ENCODE measurements at places on chromosomes 5 and 9. TPM values are rescaled to one million over a fixed set of nuclear protein-coding genes. Genes with fewer than 3 reads are reported as not detected.

The ALAD gene
- total RNA-seq = 28.3 TPM

DNA sequence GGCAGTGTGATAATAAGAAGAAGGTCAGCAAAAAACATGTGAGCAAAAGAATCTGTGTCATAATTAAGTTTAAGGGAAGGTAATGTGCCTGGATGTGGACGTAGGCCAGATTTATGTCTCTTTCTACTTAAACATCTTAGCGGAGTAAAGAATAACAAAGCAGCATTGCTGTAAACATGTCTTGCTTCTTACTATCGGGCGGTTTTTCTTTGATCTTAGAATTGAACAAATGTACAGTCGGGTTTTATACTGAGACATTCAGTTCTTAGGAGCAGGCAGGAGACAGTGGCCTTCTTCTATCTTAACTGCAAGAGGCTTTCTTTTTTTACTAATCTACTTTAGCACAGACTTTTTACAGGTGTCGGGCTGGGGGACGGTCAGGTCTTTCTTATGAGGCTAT is 40.4 kb upstream of the FLT4 start:
- H3K27ac ChIP-seq = peak overlapping the region; percentile 0
- no peaks in the 10 kb centered on the region for H3K36me3 ChIP-seq
- H3K4me3 ChIP-seq = peak overlapping the region; percentile 20
- DNase-seq = no peak

DNA sequence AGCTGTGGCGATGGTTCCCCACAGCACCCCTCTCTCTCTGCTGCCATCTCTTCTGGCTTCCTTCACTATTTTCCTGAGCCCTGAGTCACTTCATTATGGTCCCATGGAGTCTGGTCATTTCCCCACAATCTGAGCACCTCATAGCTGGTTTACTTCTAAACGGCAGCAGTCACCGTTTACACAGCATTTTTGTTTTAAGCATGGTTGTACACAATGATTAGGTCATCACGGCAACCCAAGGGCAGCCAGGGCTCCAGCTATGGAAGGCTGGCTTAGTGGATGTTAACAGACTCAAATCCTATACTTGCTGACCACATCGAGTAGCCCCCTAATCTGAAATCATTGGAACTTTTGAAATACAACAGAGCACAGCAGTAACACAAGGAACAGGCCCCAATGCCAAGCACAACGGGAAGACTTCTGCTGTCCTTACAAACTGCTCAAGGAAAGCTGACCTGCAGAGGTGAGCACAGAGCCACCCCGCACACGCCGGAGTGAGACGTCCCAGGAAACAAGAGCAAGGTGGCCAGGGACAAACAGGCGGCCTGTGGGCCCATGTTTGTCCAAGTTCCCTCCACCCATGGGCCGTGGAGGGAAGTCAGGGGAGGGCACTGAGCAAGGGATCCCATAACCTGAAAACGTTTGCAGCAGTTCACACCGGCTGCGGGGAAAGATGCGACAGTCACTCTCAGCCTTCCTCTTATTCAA is 22.9 kb downstream of the CAMSAP1 start:
- H3K4me3 ChIP-seq = no peak overlapping the region
- peaks cover 36% of the 10 kb centered on the region for H3K4me1 ChIP-seq
- H3K27ac ChIP-seq = no peak overlapping the region
- no peaks in the 10 kb centered on the region for H3K27me3 ChIP-seq

The PCDHB14 gene
- total RNA-seq = not detected

- no peaks in the 10 kb centered on the region for H3K27me3 ChIP-seq
- no peak for DNase-seq
- no peak overlapping the region for H3K4me3 ChIP-seq
- H3K36me3 ChIP-seq = no peaks in the 10 kb centered on the region
Observed at GRCh38 chr5:41575110-41575779, 64.8 kb upstream of the PLCXD3 start.

DNA sequence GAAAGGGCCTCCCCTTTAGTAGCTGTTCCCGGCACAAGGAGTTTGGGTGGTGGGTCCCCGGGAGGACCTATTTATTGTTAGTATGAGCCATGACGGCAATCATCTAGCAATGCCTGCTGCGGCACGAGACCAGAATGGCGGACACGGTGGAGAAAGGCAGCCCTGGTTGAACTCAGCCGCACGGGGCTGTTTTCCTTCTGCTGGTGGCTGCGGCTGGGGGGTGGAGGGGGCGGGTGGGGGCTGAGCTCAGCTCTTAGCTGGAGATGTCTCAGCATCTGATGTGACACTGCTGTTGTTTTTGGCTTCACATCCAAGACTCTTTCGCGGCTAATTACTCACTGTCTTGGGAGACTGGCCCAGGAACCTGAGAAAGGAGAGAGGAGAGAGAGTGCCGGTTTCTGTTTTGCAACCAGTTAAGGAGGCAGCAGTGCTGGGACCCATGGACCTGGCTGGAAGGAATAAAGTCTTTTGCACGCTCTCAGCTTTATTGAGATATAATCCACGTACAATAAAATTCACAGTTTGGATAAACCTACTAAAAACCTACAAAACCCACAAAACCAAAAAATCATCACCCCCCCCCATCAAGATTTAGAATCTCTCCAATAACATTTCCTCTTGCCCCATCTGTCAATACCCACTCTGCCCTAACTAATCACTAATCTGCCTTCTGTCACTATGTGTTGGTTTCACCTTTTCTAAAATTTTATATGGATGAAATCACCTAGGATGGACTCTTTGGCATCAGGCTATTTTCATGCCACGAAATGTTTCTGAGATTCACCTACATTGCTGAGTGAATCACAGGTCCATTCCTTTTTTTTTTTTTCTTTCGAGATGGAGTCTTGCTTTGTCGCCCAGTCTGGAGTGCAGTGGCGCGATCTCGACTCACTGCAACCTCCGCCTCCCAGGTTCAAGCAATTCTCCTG is 81.8 kb upstream of the NEURL1B start:
- H3K36me3 ChIP-seq = no peaks in the 10 kb centered on the region
- H3K4me1 ChIP-seq = no peaks in the 10 kb centered on the region
- H3K27me3 ChIP-seq = no peaks in the 10 kb centered on the region
- H3K4me3 ChIP-seq = no peak overlapping the region
- no peak overlapping the region for H3K27ac ChIP-seq

- peaks cover 37% of the 10 kb centered on the region for H3K27me3 ChIP-seq
- H3K27ac ChIP-seq = no peak overlapping the region
- peaks cover 2% of the 10 kb centered on the region for H3K4me1 ChIP-seq
Observed at GRCh38 chr5:74206579-74207550, 433.7 kb downstream of the ENC1 start.

- no peaks in the 10 kb centered on the region for H3K36me3 ChIP-seq
- no peak overlapping the region for H3K4me3 ChIP-seq
- no peak overlapping the region for H3K27ac ChIP-seq
- no peaks in the 10 kb centered on the region for H3K27me3 ChIP-seq
- H3K4me1 ChIP-seq = no peaks in the 10 kb centered on the region
Observed at GRCh38 chr9:14391620-14392019, 77.7 kb upstream of the NFIB start.

DNA sequence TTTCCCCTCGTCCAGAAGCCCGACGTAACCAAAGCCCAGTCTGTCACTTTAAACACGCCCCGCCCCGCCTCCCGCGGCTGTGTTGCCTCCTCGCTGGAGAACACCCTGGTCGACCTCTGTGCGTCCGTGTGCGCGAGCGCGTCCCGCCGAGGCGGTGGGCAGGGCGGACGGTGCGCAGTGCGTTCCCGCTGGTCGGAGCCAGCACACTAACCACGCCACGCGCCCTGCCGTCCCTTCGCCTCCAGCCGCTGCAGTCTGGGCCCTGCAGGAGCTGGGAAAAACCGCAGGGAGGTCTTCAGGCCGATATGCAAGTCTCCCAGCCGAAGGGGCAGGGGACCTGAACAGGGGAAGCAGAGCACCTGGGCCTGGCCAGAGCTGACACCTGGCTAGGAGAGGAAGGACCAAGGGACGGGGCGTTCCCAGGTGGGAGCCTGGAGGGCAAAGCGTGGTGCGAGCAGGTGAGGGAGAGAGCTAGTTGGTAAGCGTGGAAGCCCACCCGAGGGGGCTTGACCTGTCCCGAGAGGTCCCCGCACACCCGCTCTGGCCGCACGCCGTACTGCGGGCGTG is 1.3 kb upstream of the PHPT1 start:
- H3K27me3 ChIP-seq = peaks cover 9% of the 10 kb centered on the region
- DNase-seq = peak; percentile 81
- peaks cover 21% of the 10 kb centered on the region for H3K36me3 ChIP-seq

- no peak for DNase-seq
- H3K27me3 ChIP-seq = no peaks in the 10 kb centered on the region
- no peak overlapping the region for H3K4me3 ChIP-seq
- no peaks in the 10 kb centered on the region for H3K36me3 ChIP-seq
Observed at GRCh38 chr9:79346350-79347020, 225.3 kb upstream of the TLE4 start.

DNA sequence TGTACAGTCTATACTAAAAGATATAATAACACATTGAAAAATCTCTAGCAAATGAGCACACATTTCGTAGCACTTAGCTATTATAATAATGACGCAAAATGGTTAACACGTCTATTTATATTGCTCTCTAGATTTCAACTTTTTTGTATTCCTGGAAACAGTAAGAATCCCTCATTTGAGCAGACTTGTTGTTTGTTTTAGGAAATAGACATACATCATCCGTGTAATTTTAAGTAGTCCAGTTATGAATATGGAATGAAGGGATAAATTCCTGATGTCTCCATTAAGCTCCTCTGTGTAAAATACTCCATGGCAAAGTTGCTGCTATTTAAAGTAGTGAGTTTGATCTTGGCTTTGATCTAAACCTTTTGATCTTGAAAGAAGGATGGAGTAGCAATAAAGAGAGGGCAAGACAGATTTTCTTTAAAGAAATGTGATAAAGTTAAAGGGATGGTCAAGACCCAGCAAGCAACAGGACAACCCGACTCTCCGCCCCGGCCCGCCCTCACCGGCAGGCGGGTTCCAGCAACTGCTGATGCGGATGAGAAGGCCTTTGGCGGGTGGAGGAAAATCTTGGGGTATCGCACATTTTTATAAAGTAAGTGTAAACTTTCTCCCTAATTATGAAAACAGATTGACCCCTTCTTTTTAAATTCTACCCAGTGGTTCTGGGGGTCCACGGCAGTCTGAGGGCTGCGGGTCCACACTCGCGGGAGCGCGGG is 277.4 kb downstream of the AOPEP start:
- H3K27ac ChIP-seq = peak overlapping the region; percentile 58
- peaks cover 34% of the 10 kb centered on the region for H3K4me1 ChIP-seq
- peaks cover 29% of the 10 kb centered on the region for H3K36me3 ChIP-seq
- no peak for DNase-seq
- peaks cover 33% of the 10 kb centered on the region for H3K27me3 ChIP-seq

The UBAC1 gene
- 47.2 TPM for total RNA-seq

DNA sequence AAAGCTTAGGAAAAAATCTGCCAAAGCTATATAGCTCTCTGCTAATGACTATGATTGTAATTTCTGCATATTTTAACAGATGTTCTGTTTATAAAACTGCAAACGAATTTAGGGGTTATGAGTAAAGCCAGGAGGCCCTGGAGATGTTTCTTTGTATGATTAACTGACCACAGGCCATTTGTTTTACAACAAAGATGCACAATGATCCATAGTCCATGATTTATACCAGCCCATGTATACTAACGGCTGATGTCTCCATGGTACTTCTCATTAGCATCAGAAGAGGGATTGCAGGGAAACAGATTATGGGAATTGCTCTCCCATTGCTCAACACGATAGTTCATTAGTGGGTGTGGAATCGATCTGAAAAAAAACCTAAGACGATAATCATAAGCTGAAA is 78.9 kb downstream of the PPP2R2B start:
- DNase-seq = no peak
- no peak overlapping the region for H3K4me3 ChIP-seq
- no peaks in the 10 kb centered on the region for H3K36me3 ChIP-seq
- H3K27ac ChIP-seq = no peak overlapping the region
- H3K4me1 ChIP-seq = peaks cover 4% of the 10 kb centered on the region

The TBCA gene
- total RNA-seq = 260 TPM

DNA sequence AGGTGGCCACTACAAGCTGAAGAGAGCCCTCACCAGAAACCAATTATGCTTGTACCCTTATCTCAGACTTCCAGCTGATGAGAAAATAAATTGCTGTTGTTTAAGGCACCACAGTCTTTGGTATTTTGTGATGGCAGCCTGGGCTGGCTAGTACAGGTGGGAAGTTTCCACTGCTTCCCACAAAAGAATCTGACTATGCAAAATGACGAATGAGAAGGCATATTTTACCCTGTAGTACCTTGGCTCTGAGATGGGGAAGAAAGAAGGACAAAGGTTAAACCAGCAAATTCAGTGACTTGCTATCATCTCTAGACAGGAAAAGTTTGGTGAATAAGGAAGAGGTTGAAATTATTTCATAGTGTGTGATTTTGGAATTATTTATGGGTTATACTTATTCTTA is 112.8 kb upstream of the ELL2 start:
- peaks cover 62% of the 10 kb centered on the region for H3K4me1 ChIP-seq
- H3K4me3 ChIP-seq = no peak overlapping the region
- peaks cover 8% of the 10 kb centered on the region for H3K36me3 ChIP-seq
- H3K27me3 ChIP-seq = no peaks in the 10 kb centered on the region

- H3K36me3 ChIP-seq = no peaks in the 10 kb centered on the region
- no peak overlapping the region for H3K4me3 ChIP-seq
- H3K27me3 ChIP-seq = no peaks in the 10 kb centered on the region
- peaks cover 3% of the 10 kb centered on the region for H3K4me1 ChIP-seq
Observed at GRCh38 chr9:35561468-35562261, 43.4 kb upstream of the TESK1 start.

- H3K4me1 ChIP-seq = no peaks in the 10 kb centered on the region
- no peak overlapping the region for H3K4me3 ChIP-seq
- H3K36me3 ChIP-seq = no peaks in the 10 kb centered on the region
- no peak overlapping the region for H3K27ac ChIP-seq
Observed at GRCh38 chr9:27292659-27293405, 4.1 kb downstream of the EQTN start.

The TMEM232 gene
- total RNA-seq = 0.80 TPM

DNA sequence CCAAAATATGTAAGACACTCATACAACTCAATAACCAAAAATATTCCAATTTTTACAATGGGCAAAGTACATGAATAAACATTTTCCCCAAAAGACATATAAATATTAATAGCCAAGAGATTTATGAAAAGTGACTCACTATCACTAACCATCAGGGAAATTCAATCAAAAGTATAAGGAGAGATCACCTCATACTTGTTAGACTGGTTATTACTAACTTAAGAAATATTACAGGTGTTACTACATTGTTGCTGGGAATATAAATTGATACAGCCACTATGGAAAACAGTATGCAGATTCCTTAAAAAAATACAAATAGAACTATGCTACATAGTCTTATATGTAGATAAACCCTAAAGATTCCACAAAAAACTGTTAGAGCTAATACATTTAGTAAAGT is 21.8 kb downstream of the BTNL8 start:
- H3K4me3 ChIP-seq = no peak overlapping the region
- H3K27me3 ChIP-seq = peaks cover 11% of the 10 kb centered on the region
- no peaks in the 10 kb centered on the region for H3K36me3 ChIP-seq
- H3K4me1 ChIP-seq = no peaks in the 10 kb centered on the region

GRCh38 chr9:81380504-81381359 is 308.6 kb downstream of the TLE1 start:
- no peak overlapping the region for H3K4me3 ChIP-seq
- H3K27ac ChIP-seq = no peak overlapping the region
- DNase-seq = no peak

- no peaks in the 10 kb centered on the region for H3K27me3 ChIP-seq
- no peak overlapping the region for H3K27ac ChIP-seq
Observed at GRCh38 chr9:135039266-135039870, 48.1 kb upstream of the OLFM1 start.

GRCh38 chr5:176776141-176776865 is 34.1 kb upstream of the UNC5A start:
- H3K27me3 ChIP-seq = peaks cover 13% of the 10 kb centered on the region
- H3K27ac ChIP-seq = no peak overlapping the region
- DNase-seq = no peak

The SEMA5A gene
- 0.62 TPM for total RNA-seq

GRCh38 chr5:60333005-60333571 is 366.9 kb downstream of the DEPDC1B start:
- no peak overlapping the region for H3K4me3 ChIP-seq
- no peaks in the 10 kb centered on the region for H3K36me3 ChIP-seq
- H3K4me1 ChIP-seq = no peaks in the 10 kb centered on the region
- DNase-seq = no peak
- H3K27ac ChIP-seq = no peak overlapping the region

The DOCK8 gene
- total RNA-seq = 113 TPM
